ENCODE measurements at places on chromosomes 12 and 14.
A peak's percentile ranks its signal among the peaks of the same experiment; 100 is the strongest.

- DNase-seq, result no peak
Measured at GRCh38 chr14:53411125-53411524, 258.0 kb upstream of the DDHD1 start.

- no peak for DNase-seq
Measured at GRCh38 chr12:41606468-41607445, 418.6 kb downstream of the PDZRN4 start.

DNA sequence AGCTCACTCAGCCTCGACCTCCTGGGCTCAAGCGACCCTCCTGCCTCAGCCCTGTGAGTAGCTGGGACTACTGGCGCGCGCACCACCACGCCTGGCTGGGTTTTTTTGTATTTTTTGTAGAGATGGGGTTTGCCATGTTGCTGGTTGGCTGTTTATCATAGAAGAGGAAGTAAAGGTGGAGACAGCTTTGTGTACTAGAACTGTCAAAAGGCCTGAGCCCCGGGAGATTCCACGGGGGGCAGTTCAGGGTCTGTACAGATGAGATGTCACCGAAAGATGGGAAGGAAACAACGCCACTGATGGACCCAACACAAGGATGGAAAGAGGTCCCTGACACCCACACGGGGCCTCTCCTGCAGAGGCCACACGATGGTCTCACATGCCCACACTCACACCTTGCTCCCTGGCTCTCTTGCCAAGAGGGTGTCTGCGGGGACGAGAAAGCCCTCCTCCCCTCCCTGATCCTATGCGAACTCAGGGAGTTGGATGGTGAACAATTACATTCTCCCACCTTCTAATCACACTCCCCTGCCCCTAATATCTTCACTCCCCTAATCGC, 66.6 kb downstream of the KDM2B start:
- DNase-seq, result no peak

DNA sequence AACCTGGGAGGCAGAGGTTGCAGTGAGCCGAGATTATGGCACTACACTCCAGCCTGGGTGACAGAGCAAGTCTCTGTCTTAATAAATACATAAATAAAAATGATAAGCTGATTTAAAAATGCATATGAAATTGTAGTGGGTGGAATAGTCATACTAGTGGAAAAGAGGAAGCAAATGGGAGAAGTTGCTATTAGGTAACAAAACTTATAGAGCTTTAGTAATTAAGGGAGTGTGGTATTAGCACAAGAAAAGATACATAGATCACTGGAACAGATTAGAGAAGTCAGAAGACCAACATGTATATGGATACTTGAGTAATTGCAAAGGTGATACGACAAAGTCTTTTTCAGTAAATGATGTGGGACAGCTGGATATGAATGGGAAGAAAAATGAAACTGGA, 26.5 kb downstream of the TECPR2 start:
- no peak for DNase-seq

- DNase-seq, result peak; percentile 80
Measured at GRCh38 chr14:22614240-22614799, 16.2 kb downstream of the ABHD4 start.

DNA sequence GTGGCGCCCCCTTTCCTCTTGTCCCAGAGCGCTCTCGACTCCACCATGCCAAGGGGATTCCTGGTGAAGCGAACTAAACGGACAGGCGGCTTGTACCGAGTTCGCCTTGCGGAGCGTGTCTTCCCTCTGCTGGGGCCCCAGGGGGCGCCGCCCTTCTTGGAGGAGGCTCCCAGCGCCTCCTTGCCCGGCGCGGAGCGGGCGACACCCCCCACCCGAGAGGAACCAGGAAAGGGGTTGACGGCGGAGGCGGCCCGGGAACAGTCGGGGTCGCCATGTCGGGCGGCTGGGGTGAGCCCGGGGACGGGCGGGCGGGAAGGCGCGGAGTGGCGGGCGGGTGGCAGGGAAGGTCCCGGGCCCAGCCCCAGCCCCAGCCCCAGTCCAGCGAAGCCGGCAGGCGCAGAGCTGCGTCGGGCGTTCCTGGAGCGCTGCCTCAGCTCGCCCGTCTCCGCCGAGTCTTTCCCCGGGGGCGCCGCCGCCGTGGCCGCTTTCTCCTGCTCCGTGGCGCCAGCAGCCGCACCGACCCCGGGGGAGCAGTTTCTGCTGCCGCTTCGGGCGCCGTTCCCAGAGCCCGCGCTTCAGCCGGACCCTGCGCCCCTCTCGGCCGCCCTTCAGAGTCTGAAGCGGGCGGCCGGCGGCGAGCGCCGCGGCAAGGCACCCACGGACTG, 376 bp downstream of the INSM2 start:
- DNase-seq, result no peak

DNA sequence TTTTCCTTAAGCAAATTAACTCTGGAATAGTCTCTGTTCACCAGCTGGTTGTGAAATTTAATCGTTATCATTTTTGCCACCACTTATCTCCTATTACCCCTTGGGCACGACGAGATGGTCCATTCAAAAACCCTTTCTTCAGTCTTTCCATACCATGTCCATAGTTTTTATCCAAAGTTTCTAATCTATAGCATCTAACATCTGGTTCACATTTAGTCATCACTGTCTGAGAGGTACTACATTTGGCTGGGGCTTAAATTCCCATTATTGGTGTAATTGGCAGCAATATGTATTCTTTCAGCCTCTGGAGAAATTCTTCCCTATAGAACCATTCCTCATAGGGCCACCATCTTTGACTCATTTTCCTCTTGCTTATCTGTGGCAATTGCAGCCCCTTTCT, 163.5 kb downstream of the CCER1 start:
- no peak for DNase-seq

DNA sequence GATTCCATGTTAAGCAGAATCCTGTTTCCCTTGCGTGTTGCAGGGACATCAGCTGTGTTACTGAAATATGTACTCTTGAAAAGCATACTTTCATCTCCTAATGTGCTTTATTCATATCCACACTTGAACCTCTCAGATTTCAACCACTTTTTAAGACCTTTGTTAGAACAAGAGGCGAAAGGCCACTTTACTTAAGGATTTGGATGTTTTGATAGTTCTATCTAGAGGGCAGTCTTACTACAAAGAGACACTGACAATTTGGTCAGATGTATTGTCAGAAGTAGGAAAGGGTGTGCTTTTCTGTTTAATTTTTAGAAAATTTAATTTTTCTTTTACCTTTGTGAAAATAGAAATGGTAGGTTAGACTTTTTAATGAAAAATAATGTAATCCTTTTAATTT, 267.9 kb downstream of the TMTC2 start:
- DNase-seq, result no peak

GRCh38 chr12:13374793-13375192, 178.3 kb downstream of the EMP1 start:
- DNase-seq, result no peak

DNA sequence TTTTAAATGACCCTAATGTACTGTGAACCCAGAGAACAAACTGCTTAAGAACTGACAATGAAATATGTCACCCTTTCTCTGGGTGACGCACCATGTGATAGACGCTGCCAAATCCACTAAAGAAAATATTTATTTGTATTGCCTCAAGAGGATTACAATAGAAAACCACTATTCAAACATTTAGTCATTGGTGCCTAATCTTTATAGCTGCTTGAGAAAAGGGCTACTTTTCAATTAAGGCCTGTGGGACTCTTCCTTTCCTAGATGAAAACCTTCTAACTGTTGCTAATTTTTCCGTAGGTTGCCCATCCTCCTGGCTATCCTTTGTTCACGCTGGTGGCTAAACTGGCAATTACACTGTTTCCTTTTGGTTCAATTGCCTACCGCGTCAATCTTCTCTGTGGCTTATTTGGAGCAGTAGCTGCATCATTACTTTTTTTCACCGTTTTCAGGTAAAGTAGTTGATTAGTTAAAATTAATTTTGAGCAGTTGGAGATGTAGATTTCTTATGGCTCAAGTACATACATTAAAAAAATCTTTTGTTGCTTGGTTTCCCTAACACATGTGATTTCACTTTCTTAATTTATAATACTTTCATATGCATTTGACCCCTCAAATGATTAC, 6.0 kb downstream of the TMEM260 start:
- no peak for DNase-seq

GRCh38 chr12:62205346-62205745, 54.9 kb upstream of the USP15 start:
- DNase-seq, result no peak
